ENCODE measurements at places on chromosomes 3 and 15. TPM values are rescaled to one million over a fixed set of nuclear protein-coding genes. Genes with fewer than 3 reads are reported as not detected.

MCF2L2 gene
- total RNA-seq, result 0.38 TPM

CILP gene
- not detected for total RNA-seq

SLC33A1 gene
- 25.5 TPM for total RNA-seq

CD96 gene
- not detected for total RNA-seq

NUDT16 gene
- 13.7 TPM for total RNA-seq

WDR82 gene
- 83.1 TPM for total RNA-seq

PML gene
- 47.8 TPM for total RNA-seq

IP6K2 gene
- 55.1 TPM for total RNA-seq
